ENCODE measurements at places on chromosomes 12 and 14.

DNA sequence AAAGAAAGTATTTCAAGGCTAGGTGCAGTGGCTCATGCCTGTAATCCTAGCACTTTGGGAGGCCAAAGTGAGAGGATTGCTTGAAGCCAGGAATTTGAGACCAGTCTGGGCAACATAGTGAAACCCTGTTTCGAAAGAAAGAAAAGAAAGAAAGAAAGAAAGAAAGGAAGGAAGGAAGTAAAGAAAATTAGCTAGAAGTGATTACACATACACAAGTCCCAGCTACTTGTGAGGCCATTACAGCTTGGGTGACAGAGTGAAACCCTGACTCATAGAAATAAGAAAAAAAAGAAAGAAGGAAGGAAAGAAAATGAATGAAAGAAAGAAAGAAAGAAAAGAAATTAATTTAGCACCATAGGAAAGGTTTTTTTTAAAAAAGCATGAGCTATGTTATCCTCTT is 33.3 kb upstream of the PPP1CC start:
- no peak for DNase-seq

DNA sequence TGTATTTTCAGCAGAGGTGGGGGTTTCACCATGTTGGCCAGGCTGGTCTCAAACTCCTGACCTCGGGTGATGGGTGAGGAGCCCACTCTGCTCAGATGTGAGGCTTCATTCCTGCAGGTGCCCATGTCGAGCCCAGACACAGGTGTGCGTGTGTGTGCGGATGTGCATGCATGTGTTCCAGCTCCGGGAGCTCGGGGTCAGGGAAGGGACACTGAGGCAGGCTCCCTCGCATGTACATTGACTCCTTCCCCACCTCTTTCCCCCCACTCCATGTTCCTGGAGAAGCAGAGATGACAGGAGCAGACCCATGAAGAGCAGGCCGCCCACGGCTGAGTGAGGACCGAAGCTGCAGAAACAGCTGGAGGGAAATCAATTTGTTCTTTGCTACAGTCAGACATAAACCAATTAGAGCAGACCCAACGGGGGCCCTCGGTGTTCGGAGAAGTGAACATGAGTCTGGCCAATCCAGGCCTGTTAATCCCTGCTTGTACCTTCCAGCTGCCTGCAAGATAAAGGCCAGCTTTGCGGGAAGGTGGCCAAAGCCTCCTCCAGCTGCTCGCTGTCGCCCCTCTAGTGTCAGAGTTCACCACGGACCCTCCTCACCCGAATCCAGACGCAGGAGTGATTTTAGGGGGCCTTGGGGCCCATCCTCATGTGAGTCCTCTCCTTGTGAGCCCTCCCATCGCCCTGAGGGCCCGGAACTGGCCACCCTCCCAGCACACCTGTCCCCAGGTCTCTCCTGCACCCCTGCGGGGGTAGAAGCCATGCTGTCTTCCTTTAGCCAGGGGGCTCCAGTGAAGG is 321.0 kb upstream of the RTL1 start:
- peak; percentile 34 for DNase-seq

DNA sequence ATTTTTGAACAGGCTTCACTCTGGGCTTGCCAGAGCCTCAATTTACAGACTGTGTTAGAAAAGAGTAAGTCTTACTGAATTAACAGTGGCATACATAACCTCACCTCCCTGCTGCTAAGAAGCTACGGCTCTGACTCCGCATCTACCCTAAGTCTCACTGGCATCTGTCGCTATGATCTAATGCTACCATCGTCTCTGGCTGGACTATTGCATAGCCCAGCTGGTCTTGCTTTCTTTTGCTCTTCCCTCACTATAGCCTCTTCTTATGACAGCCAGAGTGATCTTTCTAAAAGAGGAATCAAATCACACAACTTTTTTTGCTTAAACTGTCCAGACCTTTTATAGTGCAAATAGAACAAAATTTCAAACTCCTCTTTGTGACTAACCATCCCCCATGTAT is 81.1 kb downstream of the SLC24A4 start:
- no peak for DNase-seq

GRCh38 chr12:109448272-109448671 is 28.8 kb downstream of the KCTD10 start:
- DNase-seq, result no peak

All from ureter (tissue), 1 donor.